ENCODE measurements at places on chromosomes 6 and 20.

- peak; percentile 89 for DNase-seq
Measured at GRCh38 chr20:46251211-46251673, 57.1 kb downstream of the CDH22 start.

- DNase-seq = peak; percentile 43
Measured at GRCh38 chr20:41078329-41078728, 49.7 kb downstream of the TOP1 start.

DNA sequence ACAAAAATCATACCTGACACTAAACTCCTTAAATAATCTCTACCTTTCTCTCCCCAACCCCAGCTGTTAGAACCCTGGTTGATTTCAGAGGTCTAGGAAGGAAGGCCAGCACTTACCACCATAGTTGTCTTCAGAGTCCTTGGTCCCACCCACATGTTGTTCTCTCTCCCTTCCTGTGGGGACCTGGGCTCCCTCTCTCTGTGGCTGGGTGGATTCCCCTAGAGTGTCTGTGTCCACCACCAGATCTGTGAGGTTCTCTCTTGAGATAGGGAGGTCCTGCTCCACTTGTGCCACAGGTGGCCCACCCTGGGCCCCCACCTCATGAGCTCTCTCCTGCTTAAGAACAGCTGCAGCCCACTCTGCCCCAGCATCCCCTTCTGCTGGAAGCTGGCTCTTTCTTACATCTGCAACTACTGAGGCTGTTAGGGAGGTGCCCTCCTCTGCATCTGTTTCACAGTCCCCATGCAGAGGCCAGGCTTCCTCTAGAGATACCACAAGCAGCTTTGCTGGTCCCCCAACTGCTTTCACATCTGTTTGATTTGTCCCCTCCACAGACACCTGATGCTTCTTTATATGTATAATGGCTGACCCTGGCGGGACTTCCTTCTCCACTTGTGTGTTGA, 5.2 kb downstream of the MDC1 start:
- DNase-seq = no peak

- peak; percentile 33 for DNase-seq
Measured at GRCh38 chr6:80094017-80094416, 12.5 kb upstream of the BCKDHB start.

DNA sequence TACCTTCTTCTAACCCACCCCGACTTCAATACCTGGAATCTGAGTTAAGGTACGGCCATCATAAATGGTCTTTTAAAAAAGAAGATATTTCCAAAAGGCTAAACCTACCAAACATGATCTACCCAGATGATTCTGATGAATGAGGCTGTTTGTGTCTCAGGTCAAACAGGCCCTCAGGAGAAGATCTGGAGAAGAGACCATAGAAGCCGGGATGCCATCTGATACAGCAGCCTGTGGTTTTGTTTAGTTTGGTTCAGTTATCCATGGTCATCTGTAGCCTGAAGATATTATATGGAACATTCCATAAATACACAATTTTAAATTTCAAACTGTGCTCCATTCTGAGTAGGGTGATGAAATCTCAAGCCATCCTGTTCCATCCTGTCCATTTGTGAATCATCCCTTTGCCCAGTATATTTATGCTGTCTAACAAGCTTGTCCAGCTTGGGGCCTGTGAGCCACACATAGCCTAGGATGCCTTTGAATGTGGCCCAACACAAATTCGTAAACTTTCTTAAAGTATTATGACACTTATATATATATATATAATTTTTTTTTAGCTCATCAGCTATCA, 4.0 kb upstream of the CAP2 start:
- DNase-seq = no peak

DNA sequence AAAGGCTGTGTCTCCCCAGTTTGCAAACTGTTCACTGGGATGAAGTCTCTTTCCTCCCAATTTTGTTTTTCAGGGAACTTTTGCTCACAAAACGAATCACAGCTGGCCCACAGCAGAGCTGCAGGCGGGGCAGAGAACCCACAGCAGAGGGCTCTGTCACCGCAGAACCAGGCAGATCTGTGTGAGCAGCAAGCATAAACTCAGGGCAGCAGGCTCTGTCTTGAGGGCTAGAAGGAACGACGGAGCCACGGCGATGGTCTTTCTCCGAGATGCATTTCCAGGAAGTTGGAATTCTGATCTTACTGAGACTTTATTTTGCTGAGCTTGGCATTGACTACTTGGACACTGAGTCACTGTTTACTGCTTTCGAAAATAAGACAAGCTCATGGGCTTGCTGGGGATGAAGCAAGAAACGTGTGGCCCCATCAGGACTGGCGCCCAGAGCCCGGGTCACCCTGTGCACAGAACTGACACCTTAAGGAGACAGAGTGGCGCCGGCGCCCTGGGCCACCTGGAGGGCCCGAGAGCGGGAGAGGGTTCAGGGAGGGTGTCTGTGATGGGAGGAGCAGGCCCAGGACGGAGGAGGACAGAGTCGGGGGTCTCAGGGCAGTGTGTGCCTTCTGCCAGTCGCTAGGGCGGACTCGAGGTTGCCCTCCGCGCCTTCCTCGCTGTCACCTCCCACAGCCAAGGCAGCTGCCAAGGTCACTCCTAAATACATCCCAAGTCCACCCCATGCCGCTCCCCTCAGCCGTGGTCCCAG, 106.3 kb upstream of the NXT1 start:
- no peak for DNase-seq

- DNase-seq = no peak
Measured at GRCh38 chr6:68741501-68742386, 106.7 kb downstream of the ADGRB3 start.

GRCh38 chr6:89679215-89680120, 40.9 kb upstream of the LYRM2 start:
- DNase-seq = no peak

- peak; percentile 23 for DNase-seq
Measured at GRCh38 chr6:7911345-7911725, 747 bp upstream of the TXNDC5 start.

- no peak for DNase-seq
Measured at GRCh38 chr6:152054441-152054840, 247.0 kb downstream of the ESR1 start.

DNA sequence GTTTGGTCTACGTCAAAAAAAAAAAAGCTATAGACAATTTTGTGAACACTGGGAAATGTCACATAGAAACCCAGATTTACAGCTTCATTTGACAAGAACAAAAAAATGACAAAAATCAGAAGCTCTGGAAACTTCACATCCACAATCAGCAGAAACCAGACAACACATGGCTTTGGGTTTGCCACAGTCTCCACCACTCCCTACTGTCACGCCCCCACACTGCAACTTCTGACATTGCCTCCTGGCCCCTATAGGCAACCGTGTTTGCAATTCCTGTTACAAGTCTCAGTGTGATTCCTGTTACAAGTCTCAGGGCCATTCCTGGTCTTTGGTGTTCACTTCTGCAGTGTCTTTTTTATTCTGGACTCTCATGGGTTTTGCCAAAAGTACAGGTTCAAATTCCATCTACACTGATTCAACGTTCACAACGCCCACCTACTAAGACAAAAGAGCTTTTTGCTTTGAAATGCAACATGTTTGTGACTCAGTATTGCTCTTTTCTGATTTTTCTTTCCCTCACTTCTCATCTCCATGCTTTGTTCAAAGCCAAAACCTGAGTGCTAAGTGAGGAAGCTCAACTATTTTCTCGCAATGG, 12.0 kb downstream of the CNKSR3 start:
- DNase-seq = no peak

- no peak for DNase-seq
Measured at GRCh38 chr6:116373300-116373699, 2.6 kb downstream of the DSE start.

DNA sequence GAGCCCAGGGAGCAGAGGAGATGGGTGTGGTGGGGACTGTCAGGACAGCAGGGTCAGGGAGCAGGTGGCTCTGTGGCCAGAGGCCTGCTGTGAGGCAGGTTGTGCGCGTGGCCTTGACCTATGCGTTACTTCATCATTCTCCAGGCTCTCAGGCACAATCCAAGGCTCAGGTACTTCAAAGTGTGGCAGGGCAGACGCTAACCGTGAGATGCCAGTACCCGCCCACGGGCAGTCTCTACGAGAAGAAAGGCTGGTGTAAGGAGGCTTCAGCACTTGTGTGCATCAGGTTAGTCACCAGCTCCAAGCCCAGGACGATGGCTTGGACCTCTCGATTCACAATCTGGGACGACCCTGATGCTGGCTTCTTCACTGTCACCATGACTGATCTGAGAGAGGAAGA, 535 bp downstream of the NCR2 start:
- DNase-seq = no peak

- no peak for DNase-seq
Measured at GRCh38 chr20:51667002-51667408, 101.2 kb downstream of the ATP9A start.

GRCh38 chr6:104728448-104728847, 131.3 kb downstream of the HACE1 start:
- DNase-seq = no peak

- DNase-seq = peak; percentile 22
Measured at GRCh38 chr20:39468703-39469102, 506.6 kb downstream of the DHX35 start.

DNA sequence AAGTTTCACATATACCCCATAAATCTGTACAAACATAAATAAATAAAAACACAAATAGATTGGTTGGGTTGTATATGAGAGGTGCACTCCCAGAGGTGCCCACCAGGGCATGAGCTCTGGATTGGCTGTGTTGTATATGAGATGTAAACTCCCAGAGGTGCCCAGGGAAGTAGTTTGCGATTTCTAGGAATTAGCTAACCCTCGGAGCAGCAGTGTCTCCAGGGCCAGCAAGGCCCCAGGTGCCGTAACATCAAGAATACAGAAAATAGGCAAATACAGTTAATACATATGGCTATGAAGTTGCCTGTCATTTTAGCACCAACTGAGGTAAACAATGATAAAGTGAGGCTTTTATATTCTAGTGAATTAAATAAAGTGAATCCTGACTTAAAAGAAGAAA, 5.4 kb upstream of the GINM1 start:
- peak; percentile 39 for DNase-seq

DNA sequence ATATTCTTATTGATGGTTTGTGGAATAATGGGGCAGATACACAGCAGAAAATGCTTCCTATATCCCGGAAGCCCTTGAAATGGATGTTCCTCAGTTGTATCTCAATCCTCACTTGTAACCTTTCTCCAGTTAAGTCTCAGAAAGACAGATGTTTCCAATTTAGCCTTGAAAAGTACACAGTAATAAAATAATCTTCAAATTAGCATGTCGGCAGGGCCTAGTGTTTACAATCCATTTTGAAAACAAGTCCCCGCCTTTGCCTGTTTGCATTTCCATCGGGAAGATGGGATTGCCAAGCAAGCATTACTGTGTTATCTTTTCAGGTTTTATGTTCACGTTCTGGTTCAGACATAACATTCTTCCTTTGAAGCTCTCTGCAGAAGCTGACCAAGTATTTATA, 41.5 kb downstream of the SNRNP48 start:
- DNase-seq = no peak
